ENCODE measurements at places on chromosomes 3 and 15.

DNA sequence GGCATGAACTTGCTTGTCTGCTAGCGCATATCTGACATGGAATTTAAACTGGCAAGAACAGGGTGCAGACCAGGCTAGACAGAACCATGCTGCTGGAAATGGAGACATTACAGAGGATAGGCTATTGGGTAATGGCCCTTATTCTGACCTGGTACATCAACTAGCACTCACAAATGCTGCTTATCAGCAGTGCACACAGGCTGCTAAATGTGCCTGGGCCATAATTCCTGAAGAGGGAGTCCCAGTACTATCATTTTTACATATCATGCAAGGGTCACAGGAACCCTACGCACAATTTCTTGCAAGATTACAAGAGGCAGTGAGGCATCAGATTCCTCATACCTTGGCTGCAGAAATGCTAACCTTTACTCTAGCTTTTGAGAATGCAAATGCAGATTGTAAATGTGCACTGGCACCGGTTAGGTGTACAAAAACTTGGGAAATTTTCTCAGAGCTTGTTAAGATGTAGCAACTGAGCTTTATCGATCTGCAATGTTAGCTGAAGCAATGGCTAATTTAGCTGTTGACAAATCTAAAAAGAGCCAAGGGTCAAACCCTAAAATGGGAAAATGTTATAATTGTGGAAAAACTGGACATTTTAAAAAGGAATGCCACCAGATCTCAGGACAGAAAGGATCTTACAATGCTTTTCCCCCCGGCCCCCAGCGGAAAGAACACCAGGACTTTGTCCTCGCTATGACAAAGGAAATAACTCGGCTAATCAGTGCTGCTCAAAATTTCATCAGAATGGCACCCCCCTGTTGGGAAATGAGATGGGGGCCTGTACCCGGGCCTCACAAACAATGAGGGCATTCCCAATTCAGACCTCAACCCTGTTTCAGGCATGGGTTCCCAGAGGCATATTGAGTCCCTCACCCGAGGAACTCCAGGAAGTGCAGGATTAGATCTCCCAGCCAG, 21.1 kb downstream of the CCRL2 start:
- no peak for DNase-seq

- DNase-seq, result no peak
Observed at GRCh38 chr15:89936051-89936785, 23.5 kb upstream of the ARPIN start.

DNA sequence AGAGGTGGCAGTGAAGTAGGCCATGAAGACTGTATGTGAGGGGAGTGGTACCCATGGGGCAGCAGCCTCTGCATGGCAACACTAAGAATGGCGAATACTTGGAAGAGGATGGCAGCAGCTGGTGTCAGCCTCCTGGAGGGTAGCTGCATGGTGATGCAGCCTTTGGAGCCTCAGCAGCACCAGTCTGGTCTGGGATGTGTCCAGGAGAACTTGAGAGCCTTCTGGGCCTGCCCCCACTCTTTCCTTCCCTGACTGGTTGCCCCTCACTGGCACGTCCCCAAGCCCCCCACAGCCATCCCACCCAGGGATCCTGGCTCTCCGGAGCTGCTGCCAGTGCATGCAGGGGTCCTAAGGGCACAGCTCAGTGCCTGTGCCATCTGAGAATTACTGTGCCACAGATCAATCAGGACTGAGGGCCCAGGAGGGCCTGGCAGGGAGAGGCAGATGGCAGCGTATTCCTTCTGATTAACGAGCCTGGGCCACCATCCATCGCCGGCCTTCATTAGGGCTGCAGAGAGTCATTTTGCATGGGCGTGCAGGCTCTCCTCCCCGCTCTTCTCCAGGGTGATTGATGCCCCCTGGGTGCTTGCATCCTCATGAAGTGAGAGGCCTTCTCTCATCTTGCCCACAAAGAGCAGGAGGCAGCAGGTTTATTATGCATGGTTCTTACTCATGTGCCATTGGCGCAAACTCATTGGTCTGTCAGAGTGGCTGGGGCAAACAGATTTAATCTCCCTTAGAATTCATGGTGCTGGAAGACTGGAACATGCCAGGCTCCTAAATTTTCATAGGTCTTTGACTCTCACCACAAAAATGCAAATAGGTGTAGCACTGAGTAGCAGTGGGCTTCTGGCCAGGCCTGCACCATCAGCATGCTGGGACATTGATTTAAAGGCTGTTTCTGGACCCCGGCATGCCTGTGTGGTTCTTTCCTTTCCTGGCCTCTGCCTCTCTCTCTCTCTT, 116.8 kb downstream of the EPHB1 start:
- DNase-seq, result no peak

- DNase-seq, result no peak
Observed at GRCh38 chr3:47479826-47480160, 4.1 kb upstream of the SCAP start.
